ENCODE measurements at places on chromosomes 13 and 19.
A peak's percentile ranks its signal among the peaks of the same experiment; 100 is the strongest.

DNA sequence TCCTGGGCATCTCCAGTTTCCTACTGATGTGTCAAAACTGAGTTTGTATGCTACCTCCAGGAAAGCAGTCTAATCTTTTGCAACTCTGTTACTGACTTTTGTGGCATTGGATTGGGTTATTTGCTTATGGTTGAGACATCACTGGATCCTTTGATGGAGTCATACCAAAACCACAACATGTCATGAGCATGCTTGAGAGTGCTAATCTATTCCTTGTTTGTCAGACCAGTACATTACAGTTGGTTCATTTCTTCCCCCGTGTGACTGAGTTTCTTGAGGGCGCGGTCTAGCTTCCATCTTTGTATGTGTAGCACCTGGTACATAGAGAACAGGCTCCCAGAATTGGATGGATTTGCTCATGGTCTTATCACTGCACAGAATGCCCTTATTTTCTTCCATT is 43.2 kb downstream of the SUGT1 start:
- no peak for DNase-seq

DNA sequence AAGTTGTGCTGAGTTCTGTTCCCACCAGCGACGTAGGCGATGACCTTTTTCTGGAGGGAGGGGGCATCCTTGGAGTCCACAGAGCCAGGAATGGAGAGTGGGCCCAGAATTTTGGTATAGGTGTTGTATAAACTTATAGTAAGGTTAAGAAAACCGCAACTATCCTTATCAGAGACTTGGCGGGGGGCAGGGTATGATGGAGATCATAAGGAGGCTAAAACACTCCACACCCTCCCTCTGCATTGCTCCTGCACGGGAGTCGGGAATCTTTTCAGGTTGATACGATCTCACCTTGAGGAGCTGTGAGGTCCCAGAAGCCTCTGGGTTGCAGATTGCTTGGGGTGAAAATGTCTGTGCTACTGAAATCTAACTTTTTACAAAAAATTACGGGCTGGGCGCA is 6.3 kb upstream of the CEACAM19 start:
- DNase-seq: no peak

DNA sequence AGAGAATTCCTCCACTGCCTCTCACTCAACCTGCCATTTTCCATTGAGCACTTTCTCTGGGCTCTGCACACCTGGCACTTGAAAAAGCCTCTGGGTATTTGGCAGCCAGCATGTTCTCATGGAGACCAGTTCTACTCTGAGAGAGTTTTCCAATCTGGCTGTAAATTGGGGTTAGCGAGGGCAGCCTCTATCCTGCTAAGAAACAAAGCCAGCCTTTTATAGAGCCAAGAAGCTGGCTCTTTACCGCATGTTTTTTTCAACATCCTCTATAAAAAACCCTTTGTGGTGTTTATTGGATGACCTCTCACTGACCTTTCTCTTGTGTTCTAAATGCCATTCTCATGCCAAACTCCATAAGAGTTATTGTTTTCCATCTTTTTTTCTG is 52.6 kb upstream of the RCBTB2 start:
- peak; percentile 12 for DNase-seq

GRCh38 chr13:27842571-27842970 is 50.3 kb downstream of the GSX1 start:
- no peak for DNase-seq

DNA sequence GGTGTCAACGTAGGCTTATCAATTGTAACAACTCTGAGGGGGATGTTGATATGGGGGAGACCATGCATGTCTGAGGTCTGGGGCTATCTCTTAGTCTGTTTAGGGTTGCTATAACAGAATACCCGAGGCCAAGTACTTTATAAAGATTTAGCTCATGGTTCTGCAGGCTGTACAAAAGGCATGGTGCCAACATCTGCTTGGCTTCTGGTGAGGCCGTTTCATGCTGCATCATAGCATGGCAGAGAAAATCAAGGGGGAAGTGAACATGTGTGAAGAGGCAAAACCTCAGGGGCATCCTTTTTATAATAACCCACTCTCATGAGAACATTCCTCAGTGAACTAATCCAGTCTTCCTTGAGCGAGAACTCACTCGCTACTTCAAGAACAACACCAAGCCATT is 353.8 kb downstream of the ENOX1 start:
- no peak for DNase-seq

- no peak for DNase-seq
Measured at GRCh38 chr13:49584771-49585182, 581 bp downstream of the RCBTB1 start.

DNA sequence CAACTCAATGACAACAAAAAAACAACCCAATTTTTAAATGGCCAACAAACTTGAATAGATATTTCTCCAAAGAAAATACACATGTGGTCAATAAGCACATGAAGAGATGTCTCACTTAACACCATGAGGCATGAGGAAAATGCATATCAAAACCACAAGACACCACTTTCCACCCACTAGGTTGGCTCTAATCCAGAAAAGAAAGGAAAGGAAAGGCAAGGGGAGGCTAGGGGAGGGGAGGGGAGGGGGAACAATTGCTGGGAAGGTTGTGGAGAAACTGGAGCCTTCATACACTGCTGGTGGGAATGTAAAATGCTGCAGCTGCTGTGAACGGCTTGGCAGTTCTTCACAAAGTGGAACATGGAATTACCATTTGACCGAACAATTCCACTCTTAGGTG is 854.3 kb downstream of the UQCRFS1 start:
- DNase-seq: no peak

DNA sequence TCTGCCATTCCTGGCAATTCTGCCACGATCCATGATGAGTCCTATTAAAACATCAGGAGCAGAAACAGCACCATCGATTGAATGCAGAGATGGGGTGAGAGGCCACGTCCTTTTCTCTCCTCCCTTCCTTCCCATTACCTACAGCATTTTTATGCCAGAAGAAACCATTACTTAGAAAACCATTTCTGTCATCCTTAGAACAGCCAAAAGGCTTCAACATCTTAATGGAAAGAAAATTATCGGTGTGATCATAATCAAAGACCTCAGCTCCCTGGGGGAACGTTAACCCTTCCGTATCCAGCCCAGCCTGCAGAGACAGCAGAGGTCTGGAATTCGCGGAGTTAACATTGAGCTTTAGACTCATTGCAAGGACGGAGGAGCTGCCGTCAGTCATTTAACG is 56.0 kb upstream of the SIAH3 start:
- no peak for DNase-seq

DNA sequence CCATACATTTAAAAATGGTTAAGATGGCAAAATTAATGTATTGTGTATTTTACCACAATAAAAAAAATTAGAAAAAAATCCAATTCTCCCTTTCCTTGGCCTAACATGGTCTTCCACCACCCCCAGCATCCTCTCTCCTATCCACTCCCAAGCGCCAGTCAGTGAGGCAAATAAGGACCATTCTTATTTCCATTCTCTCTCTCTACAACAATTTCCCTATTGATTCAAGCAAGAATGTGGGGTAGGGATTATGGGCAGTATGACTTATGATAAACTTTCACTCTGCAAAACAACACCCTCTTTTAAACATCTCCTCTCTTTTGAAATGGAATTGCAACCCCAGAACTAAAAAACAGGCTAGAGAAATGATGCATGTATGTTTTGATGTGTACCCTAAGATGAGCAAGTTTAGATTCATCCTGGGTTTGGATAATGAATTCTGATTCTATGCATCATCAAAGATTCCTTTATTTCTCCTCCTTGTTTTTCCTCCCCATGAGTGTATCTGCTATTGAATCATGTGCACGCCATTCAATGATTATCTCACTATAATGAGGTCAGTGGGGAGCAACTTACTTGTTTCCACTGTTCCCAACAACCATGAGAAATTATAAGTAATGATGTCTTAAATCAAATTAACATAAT is 3.5 kb downstream of the STARD13 start:
- no peak for DNase-seq

DNA sequence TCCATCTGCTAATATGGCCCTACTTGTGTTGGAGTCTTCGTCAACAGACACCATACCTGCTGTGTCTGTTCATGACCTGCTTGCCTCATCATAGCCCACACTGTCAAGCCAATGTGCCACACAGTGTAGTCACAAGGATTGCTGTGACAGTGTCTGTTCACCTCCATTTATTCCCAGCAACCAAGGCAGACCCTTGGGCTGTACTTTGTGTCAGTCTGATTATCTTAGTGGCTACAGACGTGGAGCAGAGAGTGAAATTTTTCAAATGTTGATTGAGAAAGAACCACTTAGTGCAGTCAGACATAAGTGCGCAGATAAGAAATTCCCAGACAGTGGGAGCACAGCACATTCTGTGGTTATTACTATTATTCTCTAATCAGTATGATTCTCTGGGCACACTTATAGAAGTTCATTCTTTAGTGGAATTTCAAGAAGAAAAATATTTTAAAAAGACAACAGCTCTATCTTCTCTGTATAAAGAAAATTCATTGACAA is 184.6 kb downstream of the GPC6 start:
- DNase-seq: no peak

DNA sequence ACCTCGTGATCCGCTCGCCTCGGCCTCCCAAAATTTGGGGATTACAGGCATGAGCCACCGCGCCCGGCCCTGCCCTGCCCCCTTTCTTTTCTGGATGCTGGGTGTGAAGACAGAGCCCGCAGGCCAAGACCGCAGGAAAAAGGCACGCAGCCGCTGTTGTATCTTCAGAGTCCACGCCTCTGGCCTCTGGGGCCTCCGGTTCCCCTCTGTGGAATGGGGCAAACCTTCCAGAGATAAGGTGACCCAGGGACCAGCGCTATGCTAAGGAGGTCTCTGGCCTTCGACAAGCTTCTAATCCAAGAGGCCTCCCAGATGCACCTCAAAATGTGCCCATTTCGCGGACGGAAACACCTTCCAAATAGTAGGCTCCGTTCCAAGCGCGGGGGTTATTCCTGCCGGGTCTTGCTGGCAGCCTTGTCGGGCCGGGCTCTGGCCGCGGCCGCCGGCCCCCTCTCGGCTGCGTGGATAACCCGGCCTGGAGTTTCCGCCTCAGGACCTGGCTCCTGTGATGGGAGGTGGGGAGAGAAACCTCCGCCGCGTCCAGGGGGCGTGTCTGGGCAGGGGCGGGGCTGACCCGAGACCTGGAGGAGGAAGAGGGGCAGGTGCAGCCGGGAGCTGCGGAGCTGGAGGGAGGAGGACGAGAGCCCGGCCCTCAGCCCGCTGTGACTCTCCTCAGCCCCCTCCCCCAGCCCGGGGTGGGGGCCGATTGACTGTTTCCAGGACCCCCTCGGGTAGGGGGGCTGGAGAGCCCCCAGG is 13.1 kb downstream of the TJP3 start:
- peak; percentile 95 for DNase-seq

DNA sequence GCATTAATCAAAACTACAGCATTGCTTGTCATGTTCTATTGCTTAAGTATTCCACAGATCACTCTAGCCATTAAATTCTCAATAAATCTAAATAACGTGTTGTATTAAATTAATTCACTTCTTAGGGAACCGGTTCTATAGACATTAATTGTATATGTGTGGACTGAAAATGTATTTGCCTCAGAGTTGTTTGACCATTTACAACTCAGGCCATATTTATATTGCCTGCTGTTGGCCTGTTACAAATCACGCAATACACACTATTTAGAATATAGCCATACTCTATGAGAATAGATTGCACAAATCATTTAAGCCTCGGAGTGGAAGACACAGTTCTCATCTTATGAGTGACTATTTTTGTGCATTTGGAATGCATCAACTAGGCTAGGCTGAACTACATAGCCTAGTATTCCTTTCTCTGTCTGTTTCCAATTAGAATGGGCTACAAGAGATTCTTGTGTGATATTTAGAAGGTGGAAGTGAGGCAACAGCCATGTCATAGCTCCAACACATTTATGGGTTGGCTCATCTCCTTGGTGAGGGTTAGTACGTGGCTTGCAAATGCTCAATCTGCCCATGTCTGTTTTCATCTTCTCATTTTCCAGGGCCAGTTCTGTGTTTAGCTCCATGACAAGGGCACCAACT is 1116.1 kb downstream of the PCDH9 start:
- DNase-seq: no peak

DNA sequence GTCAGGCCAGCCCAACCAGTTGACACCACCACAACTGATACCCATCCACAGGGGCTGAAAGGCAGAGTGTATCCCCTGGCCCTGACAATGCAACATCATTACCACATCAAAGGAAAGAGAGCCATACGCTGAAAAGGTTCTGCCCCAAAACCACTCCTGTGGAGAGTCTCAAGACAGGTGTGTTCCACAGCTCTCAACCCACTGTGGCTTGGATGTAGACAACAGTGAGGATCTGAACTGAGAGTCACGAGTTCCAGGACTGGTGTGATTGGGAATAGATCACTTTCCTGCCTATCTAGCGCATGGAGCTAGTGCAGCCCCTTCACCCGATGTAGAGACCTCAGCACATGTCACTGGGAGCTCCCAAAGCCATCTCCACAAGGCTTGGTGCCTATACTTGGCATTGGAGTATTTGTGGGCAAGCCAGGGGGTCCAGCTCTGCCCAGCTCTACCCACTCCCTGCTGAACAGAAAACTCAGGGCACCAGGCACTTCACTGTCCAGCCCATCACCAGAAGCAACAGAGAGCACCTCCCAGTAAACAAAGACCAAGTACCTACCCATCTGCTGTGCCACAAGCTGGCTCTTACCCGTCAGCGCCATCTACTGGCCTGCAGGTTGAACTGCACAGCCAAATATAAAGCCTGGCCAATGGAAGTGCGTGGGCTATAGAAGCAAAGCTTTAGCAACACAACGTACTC is 579.5 kb downstream of the UQCRFS1 start:
- no peak for DNase-seq

DNA sequence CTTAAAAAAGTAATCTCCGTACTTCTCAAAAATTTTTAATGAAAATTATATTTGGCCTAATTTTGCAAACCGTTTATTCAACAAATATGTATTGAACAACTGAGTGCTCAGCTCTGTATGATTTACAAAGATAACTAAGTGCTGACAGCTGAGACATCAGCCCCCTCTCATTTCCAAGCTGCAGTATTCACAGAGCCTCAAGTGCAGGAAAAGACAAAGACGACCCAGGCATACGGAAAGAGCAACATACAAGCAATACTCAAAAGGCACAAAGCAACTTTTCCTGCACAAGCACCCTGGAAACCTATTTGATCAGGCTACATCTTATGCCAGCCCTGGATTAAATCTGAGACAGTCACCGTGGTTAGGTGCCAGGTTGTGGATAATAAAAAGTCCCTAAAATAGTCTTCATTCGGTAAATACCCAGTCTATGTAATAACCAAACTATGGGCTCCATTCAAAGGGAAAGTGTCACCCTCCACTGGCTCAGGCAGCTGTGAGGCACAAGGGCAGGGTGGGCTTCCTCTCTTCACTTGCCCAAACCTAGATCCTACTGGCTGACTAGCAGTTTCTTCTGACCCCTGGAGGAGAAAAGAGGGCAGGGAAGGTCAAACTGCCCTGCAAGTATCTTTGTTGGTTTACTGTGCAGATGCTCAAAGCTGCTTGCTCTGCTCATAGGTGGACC is 65.5 kb downstream of the TBC1D4 start:
- DNase-seq: no peak

DNA sequence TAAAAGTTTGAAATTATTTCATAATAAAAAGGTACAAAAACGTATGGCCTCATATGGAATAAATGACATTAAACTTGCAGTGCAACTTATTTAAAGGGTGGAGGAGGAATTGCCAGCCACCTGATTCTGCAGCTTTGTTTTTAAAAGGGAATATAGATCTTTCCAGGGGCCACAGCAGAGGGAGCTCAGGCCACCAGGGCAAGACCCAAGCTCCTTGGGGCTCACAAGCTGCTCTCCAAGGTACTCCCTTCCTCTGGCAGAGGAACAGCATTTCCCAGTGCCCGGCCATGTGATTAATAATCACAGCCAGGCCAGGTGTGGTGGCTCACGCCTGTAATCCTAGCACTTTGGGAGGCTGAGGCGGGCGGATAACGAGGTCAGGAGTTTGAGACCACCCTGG is 6.2 kb downstream of the ACOD1 start:
- DNase-seq: no peak

- no peak for DNase-seq
Measured at GRCh38 chr13:31042481-31043165, 110.2 kb downstream of the TEX26 start.
